ENCODE measurements at places on chromosomes 2 and 18.

GRCh38 chr18:59674186-59674902, 22.9 kb downstream of the CCBE1 start:
- no peak for DNase-seq

GRCh38 chr2:6694555-6694954, 171.2 kb downstream of the CMPK2 start:
- DNase-seq, result no peak

- no peak for DNase-seq
Observed at GRCh38 chr2:113867571-113867970, 22.3 kb upstream of the ACTR3 start.

- no peak for DNase-seq
Observed at GRCh38 chr18:27223526-27224291, 38.6 kb upstream of the CHST9 start.

GRCh38 chr18:32922951-32923430, 150.2 kb upstream of the KLHL14 start:
- DNase-seq, result no peak

- no peak for DNase-seq
Observed at GRCh38 chr18:28167835-28168349, 9.0 kb downstream of the CDH2 start.

DNA sequence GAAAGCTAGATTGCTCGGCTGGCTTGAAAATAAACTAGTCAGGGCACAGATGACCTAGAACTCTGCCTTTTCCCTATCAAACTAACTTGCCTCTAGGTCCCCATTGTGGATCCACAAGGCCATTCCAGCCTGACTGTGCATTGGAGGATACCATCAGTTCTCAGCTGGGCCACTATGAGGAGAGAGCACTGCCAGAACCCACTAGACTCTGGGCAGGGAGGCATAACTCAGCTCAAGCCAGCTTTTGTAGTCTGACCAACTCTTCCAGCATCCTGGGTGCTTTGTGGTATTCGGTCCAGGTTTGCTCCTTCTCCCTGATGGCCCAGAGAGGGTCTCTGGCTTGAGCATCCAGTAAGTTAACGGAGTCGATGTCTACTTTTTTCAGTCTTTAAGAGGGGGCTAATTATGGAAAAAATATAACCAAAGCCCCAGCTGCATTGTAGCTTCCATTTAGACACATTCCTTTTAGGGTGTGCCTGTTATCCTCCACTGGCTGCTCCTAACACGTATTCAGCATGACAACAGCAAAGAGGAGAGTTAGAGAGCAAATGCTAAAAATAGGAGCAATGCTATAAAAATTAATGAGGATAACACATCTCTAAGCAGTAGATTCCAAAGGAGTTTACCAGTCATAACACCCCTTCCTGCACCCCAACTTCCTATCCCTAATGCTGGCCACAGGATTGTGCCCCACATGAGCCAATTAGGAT, 15.2 kb downstream of the GKN2 start:
- DNase-seq, result no peak

GRCh38 chr18:77177009-77177408, 44.4 kb upstream of the MBP start:
- DNase-seq, result no peak

DNA sequence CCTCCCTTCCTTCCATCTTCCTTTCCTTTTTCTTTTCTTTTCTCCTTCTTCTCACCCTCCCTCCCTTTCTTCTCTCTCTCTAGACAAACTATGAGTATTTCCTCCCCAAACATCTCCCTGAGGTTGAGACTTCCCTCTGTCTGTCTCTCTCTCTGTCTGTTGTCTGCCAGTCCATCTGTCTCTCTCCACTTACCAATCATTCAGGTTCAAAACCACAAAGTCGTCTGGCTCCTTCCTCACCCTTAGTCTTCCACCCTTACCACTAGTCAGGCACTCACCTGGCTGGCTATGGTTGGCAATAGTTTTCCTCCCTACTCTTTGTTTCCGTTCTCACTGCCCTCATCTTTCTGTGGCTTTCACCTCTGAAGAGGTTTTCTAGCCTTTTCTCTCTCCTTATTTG, 12.9 kb downstream of the CCL20 start:
- DNase-seq, result no peak

GRCh38 chr2:150609831-150610582, 122.5 kb upstream of the RND3 start:
- DNase-seq, result no peak

DNA sequence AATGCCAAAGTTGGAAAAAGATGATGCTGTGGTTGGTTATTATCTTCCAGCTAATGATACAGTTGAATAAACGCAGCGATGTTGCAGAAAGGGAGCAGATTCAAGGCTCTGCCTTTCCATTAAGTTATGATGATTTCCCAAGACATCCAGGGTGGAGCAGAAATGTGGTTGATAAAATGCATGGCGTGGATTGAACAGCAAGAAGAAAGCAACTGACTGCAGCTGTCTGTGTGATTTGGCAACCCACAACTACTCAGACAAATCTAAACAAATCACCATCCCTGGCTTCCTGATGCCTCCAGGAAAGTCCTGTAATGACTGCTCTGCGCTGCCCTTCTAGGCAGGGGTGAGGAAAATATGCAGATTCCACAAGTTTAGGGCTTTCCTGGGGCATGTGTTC, 166.3 kb downstream of the NRP2 start:
- no peak for DNase-seq

DNA sequence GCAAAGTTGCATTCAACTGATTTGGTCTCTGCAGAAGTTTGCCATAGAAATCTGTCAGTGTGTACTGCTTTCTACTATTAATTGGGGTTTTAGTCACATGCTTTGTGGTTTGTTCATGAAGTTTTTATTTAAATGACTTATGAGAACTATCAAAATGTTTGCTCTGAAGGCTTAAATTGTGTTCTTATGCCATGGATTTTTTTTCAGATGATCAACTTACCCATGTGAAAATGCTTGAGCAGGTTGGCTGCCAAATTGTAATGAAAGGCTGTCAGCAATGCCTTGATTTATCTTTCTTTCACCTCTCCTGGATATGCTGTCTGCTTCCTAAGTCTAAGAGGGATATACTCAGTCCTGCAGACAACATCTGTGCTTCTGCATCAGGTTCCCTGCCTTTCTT, 50.7 kb downstream of the FMNL2 start:
- DNase-seq, result no peak

DNA sequence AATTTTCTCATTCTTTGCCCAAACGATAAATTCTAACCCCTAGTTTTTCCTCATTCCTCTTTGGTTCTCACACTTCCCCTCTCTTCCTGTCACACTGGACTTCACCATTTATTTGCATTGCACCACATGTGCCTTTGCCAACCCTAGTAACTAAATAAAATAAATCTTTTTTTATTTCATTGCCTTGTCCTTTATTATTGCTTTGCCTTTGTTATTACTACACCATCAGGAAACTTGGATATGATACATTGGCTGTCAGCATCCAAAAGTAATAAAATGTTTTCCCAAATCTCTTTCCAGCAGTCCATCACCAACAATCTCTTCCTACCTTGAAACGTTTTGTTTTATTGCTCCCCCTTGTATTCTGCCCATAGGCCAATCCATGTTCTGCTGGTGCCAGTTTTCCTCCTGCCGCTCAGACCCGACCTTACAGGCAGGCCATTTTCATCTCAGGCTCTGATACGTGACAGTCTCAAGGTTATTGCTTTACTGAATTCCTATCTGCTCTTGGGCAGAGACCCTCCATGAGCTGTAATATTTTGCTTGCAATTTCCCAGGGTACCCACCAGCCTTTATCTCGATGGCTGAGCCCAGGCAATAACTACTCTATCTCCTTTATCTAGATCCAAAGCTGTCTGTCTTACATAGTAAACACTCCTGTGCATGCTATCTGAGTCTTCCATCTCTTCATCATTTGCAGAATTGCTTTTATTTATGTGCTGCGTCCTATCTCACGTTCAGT, 19.3 kb upstream of the LCLAT1 start:
- DNase-seq, result no peak

DNA sequence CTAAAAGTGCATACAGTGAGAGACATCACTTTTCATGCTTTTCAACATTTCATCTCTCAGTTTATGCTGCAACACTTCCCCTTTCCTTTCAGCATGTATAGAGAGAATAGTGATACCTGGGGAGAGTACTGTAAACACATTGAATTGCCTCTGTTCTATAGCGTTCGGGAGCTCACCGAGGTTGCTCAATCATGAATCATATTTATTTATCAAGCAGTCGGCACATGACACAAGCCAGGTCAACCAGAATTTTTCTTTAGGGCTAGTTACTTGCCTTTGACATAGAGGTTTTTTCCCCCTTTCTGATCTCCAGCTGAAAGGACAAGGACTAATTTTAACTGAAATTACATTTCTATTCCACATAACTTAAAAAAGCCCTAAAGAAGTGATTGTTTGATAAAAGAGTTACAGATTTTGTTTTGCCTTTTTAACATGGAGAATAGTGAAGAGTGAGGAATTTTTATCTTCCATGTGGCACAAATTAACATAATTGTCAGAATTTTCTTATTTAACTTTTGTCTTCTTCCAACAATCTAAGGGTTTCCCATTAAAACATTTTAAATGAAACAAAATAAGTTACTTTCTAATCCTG, 690.9 kb upstream of the TMEFF2 start:
- DNase-seq, result no peak

- no peak for DNase-seq
Observed at GRCh38 chr2:167200019-167200418, 311.7 kb downstream of the XIRP2 start.

GRCh38 chr2:99619151-99619550, 129.3 kb upstream of the REV1 start:
- no peak for DNase-seq

GRCh38 chr2:241282555-241282954, 32.9 kb downstream of the HDLBP start:
- DNase-seq, result no peak

- no peak for DNase-seq
Observed at GRCh38 chr2:201357221-201357620, at the start of gene FLACC1. Gene FLACC1, minus strand, starts transcription at chr2:201357345. Its CDS starts 5,941 bp downstream, at chr2:201351404.

DNA sequence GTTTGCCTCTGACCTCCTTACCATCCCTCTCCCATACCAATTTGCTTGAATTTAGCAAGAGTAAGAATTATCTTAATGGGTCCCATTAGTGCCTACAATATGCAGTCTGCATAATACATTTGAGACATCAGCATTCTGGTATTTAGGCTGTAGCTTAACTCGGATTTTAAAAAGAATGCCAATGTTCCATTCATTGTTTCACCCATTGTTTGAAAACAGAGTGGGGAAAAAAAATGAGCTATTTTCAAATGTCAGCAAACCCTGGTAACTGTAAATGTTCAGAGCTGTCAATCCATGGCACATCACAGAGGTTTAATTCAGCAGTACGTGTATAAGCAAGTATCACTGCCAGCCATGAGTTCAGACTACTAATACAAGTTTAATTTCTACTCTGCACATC, 61.9 kb upstream of the TSPYL6 start:
- no peak for DNase-seq

- DNase-seq, result no peak
Observed at GRCh38 chr2:41903474-41904135, 144.2 kb upstream of the PKDCC start.

GRCh38 chr2:189285962-189286645, 106.5 kb upstream of the COL5A2 start:
- DNase-seq, result no peak

DNA sequence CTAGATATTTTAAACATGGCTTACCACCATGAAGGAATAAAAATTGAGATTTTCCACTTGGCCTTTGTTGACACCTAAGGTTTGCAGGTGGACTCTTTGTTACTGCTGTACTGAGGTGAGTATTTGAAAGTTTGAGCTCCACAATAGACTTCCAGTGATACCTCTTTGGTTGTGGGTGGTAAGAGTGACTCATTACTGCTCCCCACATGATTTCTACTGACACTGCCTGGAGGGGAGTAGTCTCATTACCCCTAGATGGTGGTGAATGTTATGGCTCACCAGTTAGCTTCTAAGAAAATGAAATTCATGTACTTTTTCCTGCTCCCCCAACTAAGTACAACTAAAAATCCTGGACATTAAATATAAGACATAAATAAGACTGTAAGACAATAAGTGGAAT, 1183.1 kb upstream of the TMEFF2 start:
- no peak for DNase-seq

GRCh38 chr2:142868229-142868762, 9.2 kb upstream of the KYNU start:
- no peak for DNase-seq

DNA sequence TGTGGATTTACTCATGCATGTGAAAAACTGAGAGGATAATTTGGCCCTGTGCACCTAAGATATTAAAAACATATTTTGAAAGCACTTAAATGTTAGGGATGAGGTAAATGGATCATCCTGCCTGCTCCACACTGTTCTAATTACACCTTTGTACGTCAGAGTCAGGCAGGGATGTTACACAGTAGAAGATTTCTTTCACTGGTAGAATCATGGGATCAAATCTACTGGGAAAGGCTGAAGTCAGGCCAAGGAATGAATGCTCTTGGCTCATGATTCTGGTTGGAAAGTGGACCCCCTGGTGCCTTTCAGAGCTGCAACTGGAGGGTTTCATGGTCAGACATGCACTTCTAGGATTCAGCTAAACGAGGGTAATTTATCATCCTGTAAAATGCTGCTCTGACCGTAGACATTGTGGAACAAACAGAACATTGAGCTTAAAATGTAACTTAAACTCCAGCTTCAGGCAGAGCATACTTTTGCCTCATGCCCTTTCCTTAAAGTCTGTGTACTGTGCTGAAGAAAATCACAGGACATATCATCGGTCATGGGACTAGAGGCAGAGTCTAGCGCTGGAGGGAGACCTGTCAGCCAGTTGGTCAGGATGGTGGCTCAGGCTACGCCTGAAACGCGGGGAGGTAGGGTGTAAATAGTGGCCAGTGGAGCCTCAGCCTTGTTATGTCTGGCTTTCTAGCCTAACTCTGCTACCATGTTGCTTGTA, 4.9 kb downstream of the KCNE4 start:
- DNase-seq, result no peak

DNA sequence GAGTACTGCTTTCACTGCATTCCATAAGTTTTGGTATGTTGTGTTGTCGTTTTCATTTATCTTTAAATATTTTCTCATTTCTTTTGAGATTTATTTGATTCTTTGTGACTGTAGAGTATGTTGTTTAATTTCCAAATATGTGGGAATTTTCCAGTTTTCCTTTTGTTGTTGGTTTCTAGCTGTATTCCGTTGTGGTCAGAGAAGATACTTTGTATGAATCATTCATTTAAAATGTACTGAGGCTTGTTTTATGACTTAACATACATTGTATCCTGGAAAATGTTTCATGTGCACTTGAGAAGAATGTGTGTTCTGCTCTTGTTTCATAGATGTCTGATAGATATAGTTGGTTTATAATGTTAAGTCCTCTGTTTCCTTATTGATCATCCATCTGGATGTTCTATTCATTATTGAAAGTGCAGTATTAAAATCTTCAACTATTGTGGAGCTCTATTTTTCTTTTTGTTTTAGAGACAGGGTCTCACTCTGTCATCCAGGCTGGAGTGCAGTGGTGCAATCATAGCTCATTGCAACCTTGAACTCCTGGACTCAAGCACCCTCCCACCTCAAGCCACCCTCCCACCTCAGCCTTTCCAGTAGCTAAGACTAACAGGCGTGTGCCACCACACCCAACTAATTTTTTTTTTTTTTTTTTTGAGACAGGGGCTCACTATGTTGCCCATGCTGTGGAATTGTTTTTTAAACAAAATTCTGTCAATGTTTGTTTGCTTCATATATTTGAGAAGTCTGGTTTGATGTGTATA, 96.8 kb downstream of the TAF4B start:
- no peak for DNase-seq

- DNase-seq, result no peak
Observed at GRCh38 chr2:15243762-15244161, 317.4 kb downstream of the NBAS start.

GRCh38 chr2:232053777-232054176, 92.3 kb downstream of the DIS3L2 start:
- no peak for DNase-seq

- DNase-seq, result no peak
Observed at GRCh38 chr18:54204883-54205282, 19.6 kb downstream of the MBD2 start.

- no peak for DNase-seq
Observed at GRCh38 chr18:31103423-31103822, 1.2 kb upstream of the DSC2 start.
